Effector memory CD4-positive, alpha-beta T cell (primary cell): ENCODE measurements at places on chromosomes 6 and 20.

- DNase-seq: no peak
Measured at GRCh38 chr20:36773107-36773596, 411 bp downstream of the DSN1 start.

- no peak for DNase-seq
Measured at GRCh38 chr6:170355661-170356060, 49.1 kb downstream of the FAM120B start.

- no peak for DNase-seq
Measured at GRCh38 chr6:111730864-111731263, 125.2 kb upstream of the TRAF3IP2 start.

GRCh38 chr6:42301986-42302385 lies 84.3 kb upstream of the MRPS10 start:
- no peak for DNase-seq

DNA sequence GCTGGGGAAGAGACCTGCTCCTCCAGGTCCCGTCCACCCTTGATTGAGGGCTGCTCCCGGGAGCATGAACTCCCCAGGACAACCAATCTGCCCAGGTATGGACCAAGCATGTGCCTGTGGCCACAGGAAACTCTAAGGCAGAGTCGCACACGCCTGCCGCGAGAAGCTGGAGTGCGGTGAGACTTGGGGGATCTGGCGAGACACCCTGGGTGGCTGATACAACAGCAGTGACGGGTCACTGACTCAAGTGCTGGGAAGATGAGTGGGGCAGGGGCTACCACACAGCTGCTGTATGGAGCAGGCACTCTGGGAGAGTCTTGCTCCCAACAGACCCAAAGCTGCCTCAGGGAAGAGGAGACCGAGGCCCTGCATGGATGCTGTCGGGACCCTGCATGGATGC lies 40.1 kb downstream of the BFSP1 start:
- DNase-seq: no peak

- no peak for DNase-seq
Measured at GRCh38 chr20:58574469-58574868, 59.3 kb upstream of the APCDD1L start.

GRCh38 chr20:54056762-54057639 lies 13.4 kb downstream of the BCAS1 start:
- no peak for DNase-seq

- DNase-seq: no peak
Measured at GRCh38 chr20:9809271-9809670, 29.6 kb downstream of the PAK5 start.

- DNase-seq: no peak
Measured at GRCh38 chr20:48291896-48292295, 506.6 kb upstream of the SULF2 start.

DNA sequence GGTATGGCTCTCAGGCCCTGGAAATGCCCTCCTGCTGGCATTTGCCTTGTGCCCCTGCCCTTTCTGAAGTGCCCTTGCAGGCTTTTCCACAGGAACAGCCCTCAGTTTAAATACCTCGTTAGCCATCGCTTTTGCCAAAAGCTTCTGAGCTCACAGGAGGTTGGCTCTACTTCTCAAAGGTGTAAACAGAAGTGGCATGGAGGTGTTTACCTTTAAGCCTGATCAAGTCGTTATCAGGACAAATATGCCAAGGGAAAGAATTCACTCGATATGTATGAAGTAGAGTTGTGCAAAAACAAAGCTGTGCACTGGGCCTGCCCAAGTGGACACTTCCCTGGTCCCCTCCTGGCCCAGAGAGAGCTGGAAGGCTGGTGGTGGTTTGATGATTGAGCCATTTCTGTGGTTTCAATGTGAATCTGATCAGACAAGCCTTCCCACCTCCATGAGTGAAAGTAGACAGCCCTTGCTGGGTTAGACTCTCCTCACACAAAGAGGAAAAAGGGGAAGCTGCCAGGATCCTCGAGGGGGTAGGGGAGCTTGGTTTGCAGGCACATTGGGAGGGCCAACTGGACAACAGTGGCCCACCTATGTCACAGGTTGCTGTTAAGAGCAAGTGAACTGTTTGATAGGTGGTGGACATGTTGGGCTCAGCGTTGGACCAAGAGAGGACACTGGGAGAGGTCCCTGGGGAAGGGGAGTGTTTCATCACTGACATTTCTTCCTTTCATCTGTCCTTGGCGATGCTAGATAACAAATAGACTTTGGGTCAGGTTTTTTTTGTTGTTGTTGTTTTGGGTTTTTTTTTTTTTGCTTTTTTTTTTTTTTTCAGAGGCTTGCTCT lies 98.7 kb downstream of the ZDHHC14 start:
- DNase-seq: no peak
